Activated CD8-positive, alpha-beta T cell treated with anti-CD3 and anti-CD28 coated beads for 36 hours (primary cell): ENCODE measurements at places on chromosomes 11 and 22. TPM values are rescaled to one million over a fixed set of nuclear protein-coding genes. Genes with fewer than 3 reads are reported as not detected.

Gene SYCE3
- not detected for total RNA-seq

Gene KCNK7
- 0.77 TPM for total RNA-seq

Gene INSC
- total RNA-seq: 0.74 TPM

Gene GLB1L2
- 4.7 TPM for total RNA-seq

Gene OR8G5
- total RNA-seq: not detected

Gene HBG1
- total RNA-seq: not detected

Gene KDM4D
- total RNA-seq: 1.1 TPM

Gene SHISAL1
- total RNA-seq: not detected

Gene LMNTD2
- total RNA-seq: 1.3 TPM

Gene KCNK4
- 0.23 TPM for total RNA-seq

DNA sequence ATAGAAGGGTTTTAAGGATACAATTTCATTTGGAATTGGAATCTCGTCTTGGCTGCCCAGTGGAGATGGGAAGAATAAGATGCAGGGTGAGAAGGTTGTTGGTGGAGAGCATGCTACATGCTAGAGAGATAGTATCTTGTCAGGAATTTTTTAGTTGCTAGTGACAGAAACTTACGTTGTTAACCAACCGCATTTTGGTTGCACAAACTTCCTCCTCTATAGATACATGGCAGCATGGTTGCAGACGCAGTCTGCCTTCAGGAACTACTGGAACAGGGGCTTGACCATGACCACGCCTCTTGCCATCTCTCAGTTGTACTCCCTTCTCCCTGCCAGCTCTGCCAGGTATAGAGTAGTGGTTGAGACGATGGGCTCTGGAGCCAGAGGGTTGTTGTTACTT, 13.5 kb upstream of the CCDC90B start:
- H3K4me3 ChIP-seq: no peak overlapping the region
- no peak overlapping the region for H3K27ac ChIP-seq
- no peak for DNase-seq
- H3K27me3 ChIP-seq: peaks cover 3% of the 10 kb centered on the region

DNA sequence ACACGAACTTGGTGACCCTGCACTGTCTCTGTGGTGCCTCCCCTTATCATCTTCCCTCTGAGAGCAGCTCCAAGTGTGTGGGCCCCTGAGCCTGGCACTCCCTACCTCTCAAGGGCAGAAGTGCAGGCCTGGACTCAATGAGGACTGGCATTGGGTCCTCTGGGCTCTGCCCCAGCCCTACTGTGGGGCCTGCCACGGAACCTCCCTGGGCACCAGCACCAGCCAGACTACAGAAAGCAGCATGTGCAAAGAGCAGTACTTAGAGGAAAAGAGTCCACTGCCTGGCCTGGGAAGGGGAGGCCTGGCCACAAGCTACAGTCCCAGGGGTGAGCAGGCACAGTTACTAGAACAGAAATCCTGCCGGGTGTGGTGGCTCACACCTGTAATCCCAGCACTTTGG, 222.5 kb downstream of the DSCAML1 start:
- no peaks in the 10 kb centered on the region for H3K4me1 ChIP-seq
- H3K4me3 ChIP-seq: no peak overlapping the region
- no peak for DNase-seq
- no peak overlapping the region for H3K27ac ChIP-seq
- no peaks in the 10 kb centered on the region for H3K36me3 ChIP-seq
- no peaks in the 10 kb centered on the region for H3K27me3 ChIP-seq

- no peak overlapping the region for H3K27ac ChIP-seq
- DNase-seq: no peak
- H3K4me3 ChIP-seq: no peak overlapping the region
- H3K4me1 ChIP-seq: no peaks in the 10 kb centered on the region
- no peaks in the 10 kb centered on the region for H3K36me3 ChIP-seq
- H3K27me3 ChIP-seq: no peaks in the 10 kb centered on the region
Observed at GRCh38 chr11:98289617-98290263, 731.0 kb upstream of the CNTN5 start.

DNA sequence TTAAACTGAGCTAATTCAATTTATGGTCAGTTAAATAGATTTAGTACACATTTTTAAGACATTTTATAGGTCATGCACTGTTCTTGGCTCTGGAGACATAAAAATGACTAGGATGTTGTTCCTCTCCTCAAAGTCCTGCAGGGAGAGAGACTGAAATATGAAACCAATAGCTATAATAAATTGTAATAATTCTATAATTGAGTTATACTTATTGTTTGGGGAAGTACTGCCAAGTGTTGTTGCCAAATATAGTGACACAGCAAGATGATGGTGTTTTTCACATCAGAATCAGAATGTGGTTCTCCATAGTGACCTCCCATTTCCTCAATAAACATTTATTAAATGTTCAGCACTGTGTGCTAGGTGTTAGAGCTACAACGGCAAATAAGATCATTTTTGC, 470.6 kb downstream of the NTM start:
- H3K27ac ChIP-seq: no peak overlapping the region
- peaks cover 4% of the 10 kb centered on the region for H3K27me3 ChIP-seq
- no peaks in the 10 kb centered on the region for H3K36me3 ChIP-seq
- no peak for DNase-seq
- no peak overlapping the region for H3K4me3 ChIP-seq
- no peaks in the 10 kb centered on the region for H3K4me1 ChIP-seq

GRCh38 chr11:74380746-74381439, 17.3 kb downstream of the PGM2L1 start:
- no peaks in the 10 kb centered on the region for H3K27me3 ChIP-seq
- H3K4me1 ChIP-seq: no peaks in the 10 kb centered on the region
- no peaks in the 10 kb centered on the region for H3K36me3 ChIP-seq

DNA sequence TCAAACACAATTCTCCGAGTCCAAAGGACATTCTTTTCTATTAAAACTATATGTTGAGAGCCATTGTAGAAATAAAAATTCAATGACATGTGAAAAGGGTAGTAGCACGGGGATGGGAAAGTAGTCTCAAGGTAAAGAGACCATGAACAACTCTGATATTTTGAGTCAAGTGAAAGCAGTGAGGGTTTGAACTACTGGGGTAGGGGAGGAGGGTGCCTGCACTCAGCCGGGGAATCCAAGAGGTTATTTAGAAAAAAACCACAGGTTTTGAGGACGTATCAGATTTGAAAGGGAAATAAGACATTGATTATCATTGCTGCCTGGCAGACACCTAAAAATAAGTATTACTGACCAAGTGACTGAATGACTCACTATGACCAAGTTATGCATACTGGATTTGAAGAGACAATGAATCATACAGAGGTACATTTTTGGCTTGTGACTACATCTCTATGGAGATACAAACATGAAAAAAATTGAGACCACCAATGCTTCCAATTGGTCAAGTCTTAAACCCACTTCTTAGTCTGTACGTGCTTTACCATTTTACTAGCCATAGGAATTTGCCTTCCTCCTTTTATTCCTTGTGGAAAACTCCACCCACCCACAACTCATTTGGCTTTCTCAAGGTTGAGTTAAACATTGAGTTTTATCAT, 2.2 kb upstream of the OR52H1 start:
- no peak overlapping the region for H3K4me3 ChIP-seq
- no peak for DNase-seq
- no peaks in the 10 kb centered on the region for H3K4me1 ChIP-seq
- H3K27ac ChIP-seq: no peak overlapping the region

GRCh38 chr11:47992959-47993820, 12.8 kb downstream of the PTPRJ start:
- H3K4me1 ChIP-seq: peaks cover 50% of the 10 kb centered on the region
- no peaks in the 10 kb centered on the region for H3K27me3 ChIP-seq
- H3K36me3 ChIP-seq: peaks cover 2% of the 10 kb centered on the region
- DNase-seq: no peak
- H3K27ac ChIP-seq: no peak overlapping the region
- H3K4me3 ChIP-seq: no peak overlapping the region

DNA sequence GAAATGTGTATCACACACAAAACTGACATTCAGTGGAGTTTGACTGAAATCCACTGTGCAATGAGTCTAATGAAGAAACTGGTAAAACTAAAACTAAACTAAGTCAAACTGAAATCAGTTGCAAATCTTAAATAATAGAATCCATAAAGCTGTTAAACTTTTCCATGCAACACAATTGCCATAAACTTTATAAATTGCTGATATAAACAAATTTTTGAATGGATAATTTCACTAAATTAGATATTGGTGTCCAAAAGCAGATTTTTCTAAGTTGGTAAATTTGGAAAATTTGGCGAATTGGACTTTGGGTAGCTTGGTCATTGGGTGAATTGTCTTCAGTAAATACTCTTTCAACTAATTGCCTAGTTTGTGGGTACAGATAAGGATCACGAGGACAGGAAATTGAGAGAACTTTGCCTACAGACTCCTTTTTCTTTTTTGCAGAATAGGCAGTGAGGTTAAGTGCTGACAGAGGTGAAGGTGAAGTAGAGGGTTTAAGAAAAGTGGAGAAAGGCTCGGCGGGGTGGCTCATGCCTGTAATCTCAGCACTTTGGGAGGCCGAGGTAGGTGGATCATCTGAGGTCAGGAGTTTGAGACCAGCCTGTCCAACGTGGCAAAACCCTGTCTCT, 12.8 kb downstream of the MRPL17 start:
- no peak for DNase-seq
- peaks cover 2% of the 10 kb centered on the region for H3K36me3 ChIP-seq
- H3K4me1 ChIP-seq: peaks cover 68% of the 10 kb centered on the region
- no peak overlapping the region for H3K27ac ChIP-seq
- no peaks in the 10 kb centered on the region for H3K27me3 ChIP-seq

DNA sequence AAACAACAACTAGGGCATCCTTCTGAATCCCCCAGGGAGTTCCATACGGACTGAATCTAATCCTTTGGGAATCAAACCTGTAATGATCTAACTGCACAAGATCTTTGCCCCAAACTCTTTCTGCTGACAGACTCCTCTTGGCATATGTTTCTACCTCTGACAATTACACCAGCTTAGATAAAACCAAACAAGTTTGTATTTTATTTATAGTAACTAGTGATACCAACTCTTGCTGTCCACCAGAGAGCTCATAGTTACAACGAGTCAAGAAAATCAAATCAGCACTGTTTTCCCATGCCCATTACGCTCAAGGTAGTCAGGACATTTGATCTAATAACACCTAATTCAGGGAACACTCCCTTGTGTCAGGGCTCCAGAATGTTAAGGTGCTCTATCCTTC, 972.0 kb downstream of the NTM start:
- DNase-seq: no peak
- H3K27ac ChIP-seq: no peak overlapping the region
- no peaks in the 10 kb centered on the region for H3K36me3 ChIP-seq
- no peak overlapping the region for H3K4me3 ChIP-seq
- H3K27me3 ChIP-seq: no peaks in the 10 kb centered on the region
- no peaks in the 10 kb centered on the region for H3K4me1 ChIP-seq

GRCh38 chr11:123517559-123518364, 87.7 kb downstream of the GRAMD1B start:
- DNase-seq: peak; percentile 22
- no peaks in the 10 kb centered on the region for H3K27me3 ChIP-seq
- no peak overlapping the region for H3K27ac ChIP-seq
- peaks cover 11% of the 10 kb centered on the region for H3K4me1 ChIP-seq

DNA sequence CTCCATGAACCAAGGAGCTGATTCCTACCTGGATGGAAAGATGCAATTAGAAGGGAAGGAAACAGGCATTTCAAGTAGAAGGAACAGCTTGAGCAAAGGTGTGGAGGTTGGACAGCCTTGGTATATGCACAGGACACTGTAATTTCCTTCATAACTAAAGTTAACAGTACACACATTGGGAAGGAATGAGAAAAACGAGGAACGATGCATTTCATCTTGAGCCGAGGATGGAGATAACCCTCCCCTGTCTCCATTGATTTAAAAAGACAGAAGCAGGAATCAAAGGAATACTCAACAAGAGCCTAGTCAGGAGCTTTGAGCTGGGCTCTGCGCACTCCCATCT, 2.3 kb upstream of the PRG2 start:
- H3K27ac ChIP-seq: no peak overlapping the region
- no peak for DNase-seq
- H3K4me1 ChIP-seq: no peaks in the 10 kb centered on the region
- no peaks in the 10 kb centered on the region for H3K36me3 ChIP-seq
- no peaks in the 10 kb centered on the region for H3K27me3 ChIP-seq

DNA sequence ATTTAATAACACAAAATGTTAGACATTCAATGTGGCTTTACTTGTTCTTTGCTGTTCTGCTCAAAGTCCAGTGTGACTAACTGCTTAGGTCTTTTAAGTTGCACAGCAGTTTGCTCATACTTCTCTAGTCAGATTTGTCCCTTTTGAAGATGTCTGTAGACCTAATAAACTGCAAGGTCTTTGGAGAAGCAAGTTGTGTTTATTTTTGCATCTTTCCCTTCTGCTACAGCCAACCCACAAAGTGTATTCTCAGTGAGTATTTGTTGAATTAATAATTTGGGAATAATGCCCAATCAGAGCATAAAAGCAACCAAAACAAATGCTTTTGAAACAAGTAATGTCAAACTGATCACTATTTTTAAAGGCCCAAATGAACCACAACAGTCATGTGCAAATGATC, 312.5 kb downstream of the CADM1 start:
- no peak overlapping the region for H3K4me3 ChIP-seq
- no peaks in the 10 kb centered on the region for H3K36me3 ChIP-seq
- DNase-seq: no peak
- H3K4me1 ChIP-seq: peaks cover 6% of the 10 kb centered on the region
- H3K27ac ChIP-seq: no peak overlapping the region

DNA sequence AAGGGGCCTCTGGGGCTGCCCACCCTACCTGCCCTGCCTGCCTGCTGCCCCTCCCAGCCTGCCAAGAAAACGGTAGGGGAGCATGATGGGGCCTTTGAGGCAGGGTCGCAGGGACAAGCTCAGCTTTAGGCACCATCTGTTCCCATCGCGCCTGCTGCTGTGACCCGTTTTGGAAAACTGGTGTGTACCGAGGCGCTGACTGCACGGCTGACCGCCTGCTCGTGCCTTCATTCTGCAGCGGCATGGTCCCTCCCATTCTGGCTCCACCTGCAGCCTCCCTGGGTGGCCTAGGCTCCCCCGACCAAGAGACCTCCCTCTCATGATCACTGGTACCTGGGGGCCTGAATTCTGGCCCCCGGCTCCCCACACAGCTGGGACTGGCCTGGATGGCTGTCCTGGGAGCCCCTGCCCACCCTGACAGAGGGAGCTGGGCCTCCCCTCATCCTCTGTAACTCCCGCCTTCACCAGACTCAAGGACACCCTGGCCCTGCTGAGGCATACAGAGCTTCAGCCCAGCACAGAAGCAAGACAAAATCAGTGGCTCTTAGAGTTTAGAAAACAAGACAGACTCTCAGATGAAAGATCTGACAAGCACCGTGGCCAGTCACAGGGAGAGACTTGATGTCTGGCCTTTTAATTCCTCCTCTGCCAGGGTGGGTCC, 6.5 kb upstream of the MYRF start:
- H3K4me3 ChIP-seq: no peak overlapping the region
- no peak overlapping the region for H3K27ac ChIP-seq
- H3K4me1 ChIP-seq: no peaks in the 10 kb centered on the region
- H3K27me3 ChIP-seq: peaks cover 11% of the 10 kb centered on the region
- no peaks in the 10 kb centered on the region for H3K36me3 ChIP-seq
- DNase-seq: no peak

DNA sequence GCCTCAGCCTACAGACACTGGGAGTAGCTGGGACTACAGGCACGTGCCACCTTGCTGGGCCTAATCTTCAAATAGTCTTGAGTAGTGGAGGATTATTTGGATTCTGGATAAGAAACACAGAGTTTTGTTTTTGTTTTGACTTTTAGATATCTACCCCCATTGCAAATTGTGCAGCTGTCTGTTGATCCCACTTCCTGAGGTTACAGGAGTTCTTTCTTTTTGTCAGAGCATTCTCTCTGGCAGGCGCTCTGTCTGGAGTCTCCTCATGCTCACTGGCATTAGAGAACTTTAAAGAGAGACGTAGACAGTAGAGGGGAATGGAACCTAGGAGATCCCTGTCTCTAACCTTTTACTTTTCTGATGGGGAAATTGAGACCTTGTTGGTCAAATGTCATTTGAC, 7.8 kb upstream of the ADAMTS8 start:
- peaks cover 10% of the 10 kb centered on the region for H3K4me1 ChIP-seq
- no peak overlapping the region for H3K4me3 ChIP-seq
- DNase-seq: no peak
